ENCODE measurements at places on chromosomes 16 and 17.

- no peak for DNase-seq
Observed at GRCh38 chr17:39659279-39660010, 5.7 kb upstream of the TCAP start.

DNA sequence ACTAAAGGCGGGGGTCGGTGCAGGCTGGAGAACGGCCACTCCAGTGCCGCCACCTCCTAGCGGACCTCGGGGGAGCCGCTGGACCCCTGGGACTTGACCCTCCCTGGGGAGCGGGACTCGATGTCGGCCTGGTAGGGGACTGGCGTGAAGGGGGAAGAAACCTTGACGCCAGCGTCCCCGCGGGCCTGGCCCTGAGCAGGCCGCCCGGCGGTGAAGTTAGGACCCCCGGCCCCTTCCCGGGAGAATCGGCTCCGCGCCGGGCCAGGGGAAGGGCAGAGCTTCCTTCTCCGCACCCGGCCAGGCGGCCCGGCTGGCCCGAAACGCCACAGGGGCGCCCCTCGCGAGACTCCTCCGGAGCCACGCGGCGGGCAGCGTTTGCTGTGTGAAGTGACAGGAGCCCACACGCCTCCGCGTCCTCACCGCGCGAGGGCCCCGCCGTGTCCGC lies 389 bp downstream of the DUS1L start:
- DNase-seq, result no peak

- DNase-seq, result no peak
Observed at GRCh38 chr16:88732961-88733294, 26.6 kb downstream of the CTU2 start.

- no peak for DNase-seq
Observed at GRCh38 chr17:49692751-49693150, 14.9 kb upstream of the SPOP start.

DNA sequence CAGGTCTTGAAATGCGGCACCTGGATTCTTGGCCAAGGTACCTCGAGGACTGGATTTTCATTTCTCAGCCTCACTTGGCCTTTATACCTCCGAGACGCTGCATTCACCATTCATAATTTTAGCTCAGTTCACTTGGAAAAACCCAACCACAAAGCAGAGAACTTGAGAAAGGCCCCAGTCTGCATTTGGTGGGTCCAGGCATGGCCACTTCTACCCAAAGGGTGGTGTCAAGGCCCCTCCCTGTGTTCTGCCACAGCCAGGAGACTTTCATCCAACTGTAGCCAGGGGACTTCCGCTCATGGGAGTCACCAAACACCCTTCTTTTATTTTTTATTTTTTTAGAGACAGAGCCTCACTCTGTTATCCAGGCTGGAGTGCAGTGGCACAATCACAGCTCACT lies 14.7 kb upstream of the TVP23A start:
- DNase-seq, result no peak

DNA sequence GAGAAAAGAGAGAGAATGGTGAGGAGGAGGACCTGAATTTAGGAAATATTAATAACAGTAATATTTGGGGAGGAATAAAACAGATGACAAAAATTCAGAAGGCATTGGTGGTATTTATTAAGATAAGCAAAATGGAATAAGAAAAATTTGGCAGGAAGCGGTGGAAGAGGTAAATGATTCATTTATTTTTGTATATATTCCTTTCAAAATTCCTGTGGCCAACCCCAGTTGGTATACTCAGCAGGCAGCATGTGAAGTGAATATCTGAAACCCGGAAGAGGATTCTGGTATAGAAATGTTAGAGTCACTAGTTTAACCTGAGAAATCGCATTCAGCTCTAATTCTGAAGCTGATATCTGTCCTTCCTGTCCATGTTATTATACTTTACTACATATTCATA lies 792.0 kb downstream of the KCNJ2 start:
- no peak for DNase-seq

- no peak for DNase-seq
Observed at GRCh38 chr16:49340466-49340865, 33.1 kb upstream of the C16orf78 start.

DNA sequence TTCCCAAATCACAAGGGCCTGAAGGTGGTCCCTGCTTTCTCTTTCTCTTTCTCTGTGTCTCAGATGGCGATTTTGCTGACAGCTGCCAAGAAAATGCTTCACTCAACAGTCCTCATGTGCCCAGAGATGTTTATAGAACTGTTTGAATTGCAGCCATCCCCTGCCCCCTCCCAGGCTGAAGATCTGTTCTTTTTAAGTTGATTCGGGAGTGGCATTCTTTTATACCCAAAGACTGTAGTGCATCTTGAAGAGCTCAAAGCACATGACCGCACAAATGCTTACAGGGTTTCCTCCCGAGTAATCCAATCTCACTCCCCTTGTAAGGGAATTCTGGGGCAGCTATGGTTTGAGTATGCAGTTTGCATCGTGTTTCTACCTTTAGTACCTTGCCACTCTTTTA lies 75.7 kb downstream of the SEC14L1 start:
- DNase-seq, result no peak

DNA sequence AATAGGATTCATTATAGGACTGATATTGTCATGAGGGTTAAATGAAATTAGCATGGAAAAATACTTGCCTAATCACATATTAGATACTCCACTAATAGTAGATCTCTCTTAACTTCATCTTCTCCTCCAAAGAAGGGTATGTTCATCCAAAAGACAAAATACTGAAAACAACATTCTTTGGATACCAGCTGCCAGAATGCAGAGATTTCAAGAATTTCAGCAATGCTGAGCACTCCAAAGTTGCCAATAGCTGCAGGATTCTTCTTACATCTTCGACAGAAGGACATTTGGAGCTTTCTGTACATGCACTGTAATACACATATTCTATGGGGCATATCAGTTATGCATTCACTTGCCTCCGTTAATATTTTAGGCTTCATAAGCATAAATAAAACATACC lies 436.5 kb downstream of the HAPSTR1 start:
- DNase-seq, result no peak

GRCh38 chr17:488993-489757 lies 136.6 kb upstream of the RPH3AL start:
- no peak for DNase-seq

GRCh38 chr17:42928714-42929496 lies 28.3 kb downstream of the G6PC1 start:
- DNase-seq, result peak; percentile 60

DNA sequence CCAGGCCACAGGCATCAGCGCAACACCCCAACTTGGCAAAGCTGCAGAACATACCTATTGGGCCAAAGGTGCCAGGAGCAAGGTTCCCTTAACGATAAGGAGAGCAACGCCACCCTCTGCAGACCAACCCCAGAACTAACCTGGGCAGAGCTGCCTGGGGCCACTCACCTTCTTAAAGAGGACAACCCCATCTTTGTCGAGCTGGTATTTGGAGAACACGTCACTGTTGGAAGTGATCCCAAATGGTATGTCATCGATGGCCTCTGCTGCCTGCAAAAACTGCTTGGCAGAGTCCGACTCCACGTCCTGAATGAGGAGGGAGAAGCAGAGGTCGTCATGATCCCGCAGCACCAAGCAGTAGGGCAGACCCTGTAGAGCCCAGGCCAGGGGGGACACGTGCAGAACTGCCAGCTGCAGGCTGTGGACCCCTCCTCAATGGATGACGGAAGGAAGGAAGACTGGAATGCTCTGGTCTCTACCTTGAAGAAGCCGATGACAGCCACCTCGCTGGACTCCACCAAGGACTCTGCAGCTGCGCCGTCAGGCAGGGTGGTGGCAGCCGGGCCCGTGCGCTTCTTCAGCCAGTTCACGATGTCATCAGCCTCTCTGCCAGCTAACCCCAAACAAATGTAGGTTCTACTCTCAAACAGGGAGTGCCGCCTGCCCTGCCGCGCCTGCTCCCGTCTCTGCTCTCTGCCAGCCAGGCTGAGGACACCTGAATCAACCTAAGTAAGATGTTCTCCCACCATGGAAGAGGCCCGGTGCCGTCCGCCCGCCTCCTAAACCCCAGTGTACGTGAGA lies 5.2 kb downstream of the P4HB start:
- no peak for DNase-seq

DNA sequence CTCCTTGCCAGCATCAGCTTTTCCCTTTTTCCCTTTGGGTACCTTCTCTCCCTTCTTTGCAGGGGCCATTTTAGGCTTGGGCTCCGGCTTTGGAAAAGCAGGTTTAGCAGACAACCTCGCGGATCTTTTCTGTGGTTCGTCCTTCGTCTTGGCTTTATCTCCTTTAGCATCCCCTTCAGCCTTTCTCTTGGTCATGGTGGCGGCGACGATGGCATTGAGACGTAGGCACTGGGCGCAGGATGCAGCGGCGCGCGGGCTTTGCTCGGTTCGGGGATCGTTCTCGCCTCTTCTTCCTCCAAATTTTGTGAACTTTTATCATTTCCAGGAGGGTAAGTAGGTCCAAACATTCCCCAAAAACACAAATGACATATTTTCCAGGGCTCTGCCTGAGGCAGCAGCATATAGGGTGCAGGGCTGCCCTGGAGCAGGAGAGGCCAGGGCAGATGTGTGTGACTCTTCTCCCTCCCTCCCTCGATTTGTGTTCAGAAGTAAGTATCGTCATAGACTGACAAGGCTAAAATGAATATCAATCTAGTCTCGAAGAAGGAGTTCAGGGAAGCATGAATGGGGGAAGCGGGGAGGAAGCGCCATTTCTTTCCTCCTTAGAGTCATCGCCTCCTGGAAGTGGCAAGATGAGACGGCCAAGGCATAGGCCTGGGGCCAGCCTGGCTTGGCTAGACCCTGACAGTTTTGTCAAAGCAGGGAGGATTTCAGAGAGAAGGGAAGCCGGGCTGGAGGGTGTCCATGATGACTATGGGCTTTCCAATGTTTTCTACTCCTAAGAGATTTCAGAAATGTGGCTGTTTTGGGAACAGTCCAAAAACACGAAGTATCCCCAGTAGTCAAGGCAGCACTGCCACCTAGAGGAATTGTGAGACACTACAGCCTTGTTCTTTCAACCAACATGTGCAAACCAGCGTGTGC lies 13.2 kb downstream of the CHCT1 start:
- DNase-seq, result peak; percentile 59

- DNase-seq, result no peak
Observed at GRCh38 chr16:68469796-68470460, 21.6 kb upstream of the SMPD3 start.

GRCh38 chr17:4293572-4293971 lies 29.8 kb upstream of the ANKFY1 start:
- no peak for DNase-seq

- DNase-seq, result no peak
Observed at GRCh38 chr17:28059675-28060074, 17.2 kb downstream of the NLK start.

DNA sequence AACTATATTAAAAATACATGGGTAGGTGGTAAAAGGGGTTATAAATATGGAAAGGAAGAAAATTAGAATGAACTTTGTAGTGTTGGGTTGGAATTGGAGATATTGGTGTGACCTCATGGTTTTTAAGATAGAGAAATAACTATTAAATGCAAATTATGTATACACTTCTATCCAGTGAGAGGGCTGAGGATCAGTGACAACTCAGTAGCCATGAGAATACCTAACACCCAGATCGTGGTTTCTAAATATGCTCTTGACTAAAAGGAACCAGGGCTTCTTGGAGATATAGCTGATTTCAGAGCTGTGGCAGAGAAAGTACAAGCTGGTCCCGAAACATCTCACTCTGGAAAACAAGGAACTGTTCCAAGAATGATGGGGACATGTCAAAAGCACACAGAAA lies 44.4 kb downstream of the SLC6A4 start:
- no peak for DNase-seq

DNA sequence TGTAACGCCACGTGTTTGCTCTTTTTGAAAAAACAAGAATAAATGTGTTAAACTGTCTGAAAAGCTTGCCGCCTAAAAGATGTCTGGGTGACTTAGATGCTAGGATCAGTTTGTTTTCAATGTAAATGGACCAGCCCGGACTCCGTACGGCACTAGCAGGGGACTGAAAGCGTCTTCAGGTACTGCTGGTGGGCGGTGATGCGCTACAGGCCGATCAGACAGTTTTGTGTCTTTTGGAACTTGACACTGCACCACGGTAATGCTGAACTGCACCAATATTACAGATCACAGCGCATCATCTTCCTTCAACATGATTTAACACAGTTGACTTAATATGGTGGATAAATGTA lies 727 bp upstream of the MBTPS1 start:
- no peak for DNase-seq

GRCh38 chr16:49630783-49631182 lies 225.1 kb downstream of the ZNF423 start:
- DNase-seq, result no peak

GRCh38 chr16:678209-678857 lies 1.9 kb upstream of the STUB1 start:
- no peak for DNase-seq

GRCh38 chr16:1127971-1128715 lies 24.8 kb upstream of the CACNA1H start:
- no peak for DNase-seq

GRCh38 chr16:9362050-9362449 lies 270.6 kb downstream of the HAPSTR1 start:
- DNase-seq, result no peak

- no peak for DNase-seq
Observed at GRCh38 chr17:71168053-71168741, 952.6 kb upstream of the SOX9 start.

DNA sequence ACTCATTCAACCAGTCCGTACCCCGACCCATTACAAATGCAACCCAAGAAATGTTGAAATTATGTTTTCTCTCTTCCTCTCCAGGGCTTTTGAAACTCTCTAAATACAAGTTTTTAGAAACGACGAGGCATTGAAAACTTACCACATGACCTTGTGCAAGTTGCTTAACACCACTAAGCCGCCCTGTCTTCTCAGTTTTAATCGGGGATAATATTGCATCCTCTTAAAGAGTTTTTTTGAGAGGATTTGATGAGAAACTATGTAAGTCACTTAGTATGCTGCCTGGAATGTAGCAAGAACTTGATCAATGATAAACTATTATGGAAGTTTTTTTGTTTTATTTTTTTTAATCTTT lies 149.0 kb upstream of the FAM20A start:
- no peak for DNase-seq

DNA sequence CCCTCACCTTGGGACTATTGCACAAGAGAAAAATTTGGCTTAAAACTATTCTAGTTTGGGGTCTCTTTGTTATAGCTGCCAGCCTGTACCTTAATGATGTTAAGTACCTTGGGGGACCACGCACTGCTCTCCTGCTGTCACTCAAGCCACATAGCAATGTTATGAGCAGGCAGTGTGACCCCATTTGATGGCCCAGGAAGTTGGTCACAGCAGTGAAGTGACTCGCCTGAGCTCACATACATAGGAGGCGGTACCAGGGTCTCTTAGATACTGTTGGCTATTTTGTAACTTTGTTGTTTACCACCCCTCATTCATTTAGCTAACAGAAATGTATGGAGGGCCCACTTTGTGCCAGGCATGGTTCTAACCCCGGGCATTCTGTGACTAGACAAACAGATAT lies 16.4 kb downstream of the KCNG4 start:
- DNase-seq, result no peak

All from SK-N-MC (cell line).